Spinal cord (tissue), 10 donors: ENCODE measurements at places on chromosomes 3 and 15.

GRCh38 chr3:114447950-114448479 is 154.2 kb downstream of the TIGIT start:
- H3K4me1 ChIP-seq: no peaks in the 10 kb centered on the region
- no peak overlapping the region for H3K4me3 ChIP-seq
- H3K27me3 ChIP-seq: no peaks in the 10 kb centered on the region
- DNase-seq: no peak
- peak overlapping the region; percentile 44 for H3K27ac ChIP-seq

DNA sequence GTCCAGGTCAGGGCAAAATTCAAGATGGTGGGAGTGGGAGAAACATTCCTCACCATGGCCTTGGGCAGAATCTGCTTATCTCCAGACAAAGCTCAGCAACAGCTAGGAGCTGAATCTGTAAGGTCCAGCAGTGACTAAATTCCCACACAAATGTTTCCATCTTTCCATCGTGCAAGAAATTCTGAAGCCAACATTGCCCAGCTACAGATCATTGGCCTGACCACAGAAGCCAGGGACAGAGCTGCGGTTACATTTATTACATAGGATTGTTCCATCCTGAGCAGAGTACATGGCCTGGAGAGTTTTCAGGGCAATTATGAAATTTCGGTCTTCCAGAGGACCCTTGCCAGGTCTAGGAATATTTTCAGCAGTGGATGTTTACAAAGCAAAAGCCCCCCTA is 100.3 kb downstream of the LIPC start:
- no peak for DNase-seq
- no peak overlapping the region for H3K27ac ChIP-seq
- peaks cover 3% of the 10 kb centered on the region for H3K4me1 ChIP-seq
- H3K4me3 ChIP-seq: no peak overlapping the region

- H3K36me3 ChIP-seq: no peaks in the 10 kb centered on the region
- H3K27ac ChIP-seq: no peak overlapping the region
- no peak overlapping the region for H3K4me3 ChIP-seq
- H3K27me3 ChIP-seq: no peaks in the 10 kb centered on the region
- H3K4me1 ChIP-seq: no peaks in the 10 kb centered on the region
Observed at GRCh38 chr15:48266024-48266689, 60.1 kb downstream of the SLC12A1 start.

DNA sequence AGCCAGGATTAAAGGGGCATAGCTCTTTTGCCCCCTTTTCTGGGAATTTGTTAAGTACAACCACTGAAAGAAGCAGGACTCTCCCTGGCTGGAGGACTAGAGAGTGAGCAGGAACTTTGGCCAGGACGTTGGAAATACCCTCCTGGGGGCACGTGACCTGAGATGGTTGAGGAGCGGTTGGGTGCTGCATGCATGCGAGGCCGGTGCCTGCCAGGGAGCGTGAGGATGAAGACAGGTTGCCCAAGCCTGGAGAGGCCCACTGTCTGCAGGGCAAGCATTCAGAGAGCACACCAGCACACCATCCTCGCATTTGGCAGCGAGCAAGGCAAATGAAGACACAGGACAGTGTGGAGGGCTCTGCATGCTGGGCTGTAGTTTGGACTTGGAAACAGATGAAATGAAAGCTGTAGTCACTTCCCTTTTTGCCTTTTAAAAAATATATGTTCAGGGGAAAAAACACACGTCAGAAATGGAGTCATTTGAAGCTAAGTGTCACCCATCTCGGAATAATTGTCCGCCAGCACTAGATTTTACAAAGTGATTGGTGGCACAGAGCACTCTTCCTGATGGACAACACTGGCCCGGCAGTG is 217.6 kb downstream of the SLCO3A1 start:
- no peak for DNase-seq
- H3K4me3 ChIP-seq: no peak overlapping the region
- no peak overlapping the region for H3K27ac ChIP-seq
- peaks cover 9% of the 10 kb centered on the region for H3K4me1 ChIP-seq
